ENCODE measurements at places on chromosomes 12 and 14.

- DNase-seq, result peak; percentile 20
Observed at GRCh38 chr12:56522411-56523193, 982 bp downstream of the RBMS2 start.

GRCh38 chr14:23047034-23047634 is 5.1 kb downstream of the PSMB11 start:
- DNase-seq, result no peak

DNA sequence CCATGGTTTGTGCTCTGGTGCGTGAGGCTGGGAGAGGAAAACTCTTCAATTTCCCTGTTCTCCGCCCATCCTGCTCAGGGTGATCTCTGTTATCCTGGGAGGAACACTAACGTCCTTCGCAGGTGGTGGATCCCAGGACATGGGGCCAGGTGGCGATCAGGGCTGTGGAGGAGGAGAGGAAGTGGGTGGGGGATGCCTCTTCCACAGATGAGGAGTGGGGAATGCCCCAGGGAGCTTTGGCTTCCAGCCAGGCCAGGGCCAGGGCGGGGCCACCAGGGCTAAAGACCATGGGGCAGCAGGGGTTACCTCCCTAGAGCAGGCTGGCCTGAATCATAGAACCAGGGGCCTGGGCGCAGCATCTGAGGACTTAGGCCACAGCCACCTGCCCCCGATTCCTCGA is 3.3 kb upstream of the KRT75 start:
- no peak for DNase-seq

DNA sequence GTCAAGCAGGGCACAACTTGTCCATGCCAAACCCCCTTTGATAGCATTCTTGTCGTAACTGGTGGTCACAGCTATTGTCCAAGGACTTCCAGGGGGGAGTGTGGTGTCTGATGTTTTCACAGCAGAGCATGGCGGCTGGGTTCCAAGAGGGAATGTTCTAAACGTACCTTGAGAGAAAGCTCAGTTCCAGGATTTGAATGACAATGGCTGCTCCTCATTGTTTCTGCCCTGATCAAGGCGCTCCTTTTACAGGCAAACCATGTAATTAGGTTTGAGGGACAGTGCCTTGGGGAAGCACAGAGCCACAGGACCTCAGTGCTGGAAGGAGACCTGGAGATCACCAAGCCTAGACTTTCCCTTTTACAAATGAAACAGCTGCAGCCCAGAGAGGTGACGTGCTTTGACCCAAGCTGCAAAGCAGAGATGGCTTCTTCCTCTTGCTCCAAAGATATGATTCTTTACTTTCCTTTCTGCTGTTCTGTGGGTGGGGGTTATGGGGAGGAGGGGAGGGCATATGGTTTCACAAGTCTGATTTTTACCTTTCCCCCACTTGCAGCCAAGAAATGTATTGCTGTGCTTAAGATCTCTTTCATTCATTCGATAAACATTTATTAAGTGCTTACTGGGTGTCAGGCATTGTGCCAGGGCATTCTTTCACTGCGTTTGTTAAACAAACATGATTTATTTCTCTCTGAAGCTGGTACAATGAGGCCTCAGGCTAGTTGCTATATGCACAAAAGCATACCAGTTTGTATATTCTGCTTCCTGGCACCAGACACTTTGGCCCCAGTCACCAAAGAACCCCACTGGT is 172.8 kb downstream of the KTN1 start:
- no peak for DNase-seq

- no peak for DNase-seq
Observed at GRCh38 chr12:24821691-24822090, 127.2 kb downstream of the BCAT1 start.

DNA sequence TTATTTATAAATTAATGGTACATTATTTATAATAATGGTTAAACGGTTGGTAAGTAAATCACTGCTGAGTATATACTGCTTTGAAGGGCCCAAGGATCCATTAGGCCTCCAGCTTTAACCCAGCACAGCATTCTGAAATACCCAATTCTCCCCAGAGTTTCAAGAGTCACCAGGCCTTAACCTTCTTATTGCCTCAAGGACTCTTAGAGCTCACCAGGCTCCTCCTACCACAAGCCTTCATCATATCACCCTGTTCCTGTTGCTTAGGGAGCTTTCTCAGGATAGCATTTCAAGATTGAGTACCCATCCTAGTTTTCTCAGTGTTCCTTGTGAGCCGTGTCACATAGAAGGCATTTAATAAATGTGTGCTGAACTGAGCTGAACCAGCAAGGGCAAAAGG is 242.5 kb downstream of the FBXL14 start:
- DNase-seq, result no peak

DNA sequence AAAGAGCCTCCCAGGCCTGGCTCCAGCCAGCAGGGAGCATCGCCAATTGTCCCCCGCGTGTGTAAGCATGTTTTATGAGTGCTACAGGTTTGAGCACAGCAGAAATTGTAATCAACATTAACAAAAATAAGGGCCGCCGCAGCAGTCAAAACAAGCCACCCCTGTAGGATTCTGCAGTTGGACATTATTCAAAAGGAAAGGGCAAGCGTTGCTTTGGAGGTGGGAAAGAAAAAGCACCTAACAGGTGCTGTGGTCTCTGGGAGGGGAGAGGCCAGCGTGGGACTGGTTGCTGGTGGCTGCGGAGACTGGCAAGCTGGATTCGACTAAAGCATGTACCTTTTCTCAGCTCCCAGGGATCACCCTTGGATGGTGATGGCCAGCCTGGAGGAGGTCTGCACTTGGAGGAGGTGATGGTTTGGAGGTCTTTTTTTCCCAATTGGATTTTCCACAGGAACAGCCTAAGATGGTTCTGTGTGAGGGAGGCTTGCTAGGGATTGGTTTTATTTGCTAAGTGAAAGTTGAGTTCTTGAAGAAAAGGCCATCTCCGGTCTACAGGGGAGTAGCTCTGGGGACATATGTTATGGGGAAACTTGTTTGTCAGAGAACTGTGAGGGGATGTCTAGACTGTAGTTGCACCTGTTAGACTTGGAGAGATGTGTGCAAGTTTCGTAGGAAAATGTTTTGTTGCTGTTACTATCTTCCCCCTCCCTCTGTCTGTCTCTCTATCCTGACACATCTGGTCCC is 2.0 kb downstream of the DYRK2 start:
- no peak for DNase-seq

DNA sequence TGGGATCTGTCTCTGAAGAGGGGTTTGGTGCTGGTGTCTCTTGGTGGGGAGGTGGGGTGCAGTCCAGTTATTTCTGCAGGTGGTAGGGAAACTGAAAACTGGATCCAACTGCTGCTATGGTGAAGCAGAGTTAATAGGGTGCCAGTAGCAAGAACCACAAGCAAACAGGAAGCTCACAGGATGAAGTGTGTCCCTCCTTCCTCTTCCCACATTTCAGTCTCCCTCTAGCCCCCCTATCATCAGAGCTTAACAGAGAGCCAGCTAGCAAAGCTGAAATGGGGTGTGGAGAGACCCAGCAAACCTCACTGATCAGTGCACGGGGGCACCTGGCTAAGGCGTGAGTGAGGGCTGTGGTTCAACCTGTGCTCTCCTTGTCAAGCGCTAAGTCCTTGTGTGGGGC is 69.1 kb upstream of the C12orf71 start:
- peak; percentile 47 for DNase-seq

- no peak for DNase-seq
Observed at GRCh38 chr12:40164034-40164433, 58.2 kb upstream of the SLC2A13 start.

- DNase-seq, result no peak
Observed at GRCh38 chr12:81591256-81591655, 167.9 kb downstream of the PPFIA2 start.

GRCh38 chr12:115828168-115828567 is 449.3 kb downstream of the MED13L start:
- no peak for DNase-seq

GRCh38 chr12:8088574-8088973 is 6.5 kb downstream of the NECAP1 start:
- DNase-seq, result no peak

DNA sequence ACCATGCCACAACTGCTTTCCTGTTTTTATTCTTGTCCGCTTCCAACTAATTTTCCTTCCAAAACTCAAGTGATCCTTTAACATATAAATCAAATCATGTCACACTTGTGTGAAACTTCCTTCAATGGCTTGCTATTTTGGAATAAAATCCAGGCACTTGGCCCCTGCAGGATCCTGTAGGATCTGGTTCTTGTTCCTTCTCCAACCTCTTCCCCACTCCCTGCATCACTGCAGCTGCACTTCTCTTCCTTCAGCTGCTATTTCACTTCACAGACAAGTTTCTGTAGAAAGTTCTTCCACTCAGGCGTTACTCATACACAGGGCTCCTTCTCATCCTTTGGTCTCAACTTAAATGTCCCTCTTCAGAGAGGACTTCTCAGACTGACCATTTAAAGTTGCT is 239.7 kb upstream of the BTG1 start:
- DNase-seq, result no peak

GRCh38 chr12:25728056-25728595 is 175.0 kb upstream of the LMNTD1 start:
- no peak for DNase-seq

GRCh38 chr12:106942775-106943174 is 12.9 kb upstream of the TMEM263 start:
- DNase-seq, result no peak

DNA sequence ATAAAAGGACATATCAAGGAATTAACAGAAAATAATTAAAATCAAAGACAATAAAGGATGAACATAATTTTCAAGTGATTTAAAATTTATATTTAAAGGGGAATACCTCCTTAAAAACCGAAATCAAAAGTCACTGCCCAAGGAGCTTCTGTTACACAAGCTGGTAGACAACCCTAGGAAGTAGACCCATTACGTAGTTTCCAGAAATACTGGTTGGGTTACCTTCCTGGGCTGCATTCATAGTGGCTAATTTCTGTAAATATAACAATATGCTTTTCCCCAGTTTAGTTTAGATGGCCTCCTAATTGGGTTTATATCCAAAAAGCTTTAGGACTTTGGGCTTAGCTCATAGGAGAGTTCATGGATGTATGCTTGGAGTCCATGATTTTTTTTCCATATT is 2.1 kb upstream of the EDDM3A start:
- DNase-seq, result no peak

DNA sequence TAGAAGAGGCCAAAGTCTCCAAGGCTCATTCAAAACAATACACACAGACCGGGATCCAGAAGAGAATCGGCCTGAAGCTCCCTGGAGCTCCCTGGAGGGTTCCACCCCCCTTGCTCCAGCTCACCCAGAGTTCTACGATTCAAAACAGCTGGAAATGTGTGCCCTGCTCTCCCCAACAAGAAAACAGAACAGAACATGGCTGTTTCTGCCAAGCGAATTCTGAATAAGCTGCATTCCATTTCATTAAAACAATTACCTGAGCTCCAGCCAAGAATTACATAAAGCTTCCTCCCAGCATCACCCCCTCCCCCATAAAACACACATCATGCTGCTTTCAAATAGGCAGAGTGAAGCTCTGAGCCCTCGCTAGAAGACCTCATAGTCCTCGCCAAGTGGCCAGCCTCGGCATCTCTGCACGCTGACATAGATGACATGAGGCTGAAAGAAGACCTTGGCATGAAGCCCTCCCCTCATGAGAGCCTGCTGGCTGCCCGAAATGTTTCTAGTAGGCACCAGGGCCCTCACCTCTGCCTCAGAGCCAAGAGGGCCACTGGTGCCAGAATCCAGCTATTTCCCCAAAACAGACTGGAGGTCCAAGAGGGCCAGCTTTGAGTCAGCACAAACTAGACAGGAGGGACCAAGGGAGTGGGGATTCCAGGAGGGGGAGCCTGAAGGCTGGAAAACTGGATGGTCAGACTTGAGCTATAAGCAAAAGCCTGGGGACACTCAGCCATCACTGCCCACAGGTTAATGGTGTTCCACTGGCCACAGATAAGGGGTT is 8.3 kb downstream of the PXN start:
- no peak for DNase-seq

DNA sequence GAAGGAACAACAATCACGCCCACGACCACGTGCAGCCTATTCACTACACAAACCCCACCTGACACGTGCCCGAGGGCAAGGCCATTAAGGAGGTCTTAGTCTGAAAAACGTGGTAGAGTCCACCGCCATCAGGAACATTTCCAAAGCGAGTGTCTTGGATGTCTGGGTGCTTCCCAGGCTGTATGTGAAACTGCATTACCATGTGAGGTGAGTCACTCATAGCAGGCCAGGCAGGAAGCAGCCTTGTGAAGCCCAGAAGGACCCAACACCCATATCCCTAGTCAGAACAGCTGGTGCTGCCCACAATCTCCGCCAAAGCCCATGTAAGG is 3.3 kb upstream of the KRT79 start:
- no peak for DNase-seq

GRCh38 chr12:81859521-81859920 is 100.4 kb upstream of the PPFIA2 start:
- DNase-seq, result peak; percentile 22

Data from common myeloid progenitor, CD34-positive (primary cell).